ENCODE measurements at places on chromosomes 3 and 15.
A peak's percentile ranks its signal among the peaks of the same experiment; 100 is the strongest.

GRCh38 chr3:45551214-45552010 lies 43.1 kb upstream of the LIMD1 start:
- peak; percentile 72 for ATAC-seq

DNA sequence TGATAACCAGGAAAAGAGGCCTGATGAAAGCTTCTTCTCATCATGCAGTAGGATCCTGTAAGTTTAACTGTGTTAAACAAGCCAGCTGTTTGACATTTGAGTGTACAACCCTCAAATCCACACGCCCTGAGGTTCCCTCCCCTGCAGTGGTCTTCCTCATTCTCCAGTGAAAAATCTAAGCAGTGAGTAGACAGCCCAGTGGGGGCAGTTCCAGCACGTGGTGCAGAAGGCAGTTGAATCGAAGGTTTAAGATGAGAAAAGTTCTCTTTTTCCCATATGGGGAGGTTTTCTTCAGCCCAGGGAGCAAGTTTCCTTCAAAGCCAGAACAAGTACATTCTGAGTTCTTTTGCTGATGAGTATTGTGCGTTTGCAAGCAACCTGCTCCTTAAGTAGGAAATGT lies 174.5 kb downstream of the NR2F2 start:
- ATAC-seq: no peak

GRCh38 chr15:96551196-96551595 lies 220.7 kb downstream of the NR2F2 start:
- no peak for ATAC-seq

DNA sequence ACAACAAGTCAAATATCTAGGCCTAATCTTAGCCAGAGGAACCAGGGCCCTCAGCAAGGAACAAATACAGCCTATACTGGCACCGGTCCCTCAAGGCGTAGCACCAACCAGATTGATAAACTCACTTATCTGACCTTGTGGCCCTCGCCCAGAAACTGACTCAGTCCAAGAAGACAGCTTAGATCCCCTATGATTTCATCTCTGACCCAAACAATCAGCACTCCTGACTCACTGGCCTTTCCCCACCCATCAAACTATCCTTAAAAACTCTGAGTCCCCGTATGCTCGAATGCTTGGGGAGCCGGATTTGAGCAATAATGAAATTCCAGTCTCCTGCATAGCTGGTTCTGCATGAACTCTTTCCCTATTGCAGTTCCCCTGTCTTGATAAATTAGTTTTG lies 1.6 kb upstream of the SORD start:
- ATAC-seq: no peak

DNA sequence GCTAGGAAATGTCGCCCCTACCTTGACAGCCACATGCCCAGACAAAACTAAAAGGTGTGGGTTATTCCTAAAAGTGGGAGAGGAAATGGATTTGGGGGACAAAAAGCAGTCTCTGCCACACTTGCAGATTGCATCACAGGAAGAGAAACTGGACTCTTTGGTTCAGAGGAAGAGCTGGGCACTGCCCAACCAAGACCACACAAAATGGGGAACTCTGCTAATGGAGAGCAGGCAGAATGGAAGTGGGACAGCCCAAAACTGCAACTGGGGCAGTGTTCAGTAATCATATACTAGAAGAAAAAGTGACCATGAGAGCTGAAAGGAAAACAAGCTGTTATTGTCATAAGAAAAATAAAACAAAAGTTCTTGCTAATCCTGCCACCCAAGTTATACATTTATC lies 138.9 kb upstream of the FRMD4B start:
- no peak for ATAC-seq

DNA sequence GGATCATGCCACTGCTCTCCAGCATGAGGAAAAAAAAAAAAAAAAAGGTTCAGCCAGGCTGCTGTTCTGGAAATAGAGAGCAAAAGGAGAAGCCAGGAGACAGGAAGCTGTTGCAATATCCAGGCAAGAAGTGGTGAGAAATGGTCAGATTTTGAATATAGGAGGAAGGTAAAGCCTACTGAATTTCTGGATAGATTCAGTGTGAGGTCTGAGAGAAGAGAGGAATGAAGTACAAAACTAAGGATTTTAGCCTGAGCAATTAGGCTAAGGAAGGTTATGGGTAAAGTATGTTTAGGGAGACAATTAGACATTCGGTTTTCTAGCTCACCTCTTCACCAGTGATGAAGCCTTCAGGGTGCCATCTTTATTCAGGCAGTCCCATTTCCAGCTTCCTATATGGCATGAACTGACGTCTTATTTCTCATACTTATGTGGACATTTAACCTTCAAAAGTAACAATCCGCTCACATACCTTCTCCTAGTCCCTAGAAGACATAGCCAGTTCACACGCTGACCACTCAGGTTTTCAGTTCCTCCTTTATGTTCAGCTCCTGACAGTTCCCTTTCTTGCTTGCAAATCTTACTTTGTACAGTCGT lies 57.2 kb downstream of the KIF9 start:
- ATAC-seq: no peak

GRCh38 chr3:132034486-132035464 lies at the start of gene CPNE4:
CPNE4 (minus strand) TSS chr3:132035014.
- peak; percentile 100 for ATAC-seq

GRCh38 chr3:72998466-72998865 lies 1.9 kb downstream of the PPP4R2 start:
- ATAC-seq: no peak

DNA sequence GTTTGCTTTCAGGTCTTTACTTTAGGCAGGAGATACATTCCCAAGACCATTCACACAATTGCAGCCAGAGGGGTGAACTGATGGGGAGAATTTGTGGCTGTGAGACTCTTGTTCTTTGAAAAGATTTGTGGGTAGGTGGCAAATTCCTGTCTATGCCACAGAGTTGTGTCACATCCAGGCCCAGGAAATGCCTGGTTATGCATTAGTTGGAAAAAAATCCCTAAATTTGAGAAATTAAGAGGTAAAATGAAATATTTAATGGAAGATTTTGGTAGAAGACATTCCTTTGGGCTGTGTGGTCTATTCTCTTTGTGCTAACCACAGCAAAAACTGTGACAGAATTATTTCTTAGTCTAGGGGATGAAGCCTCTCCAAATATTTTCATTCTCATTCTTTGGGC lies 28.8 kb downstream of the SAMMSON start:
- no peak for ATAC-seq

DNA sequence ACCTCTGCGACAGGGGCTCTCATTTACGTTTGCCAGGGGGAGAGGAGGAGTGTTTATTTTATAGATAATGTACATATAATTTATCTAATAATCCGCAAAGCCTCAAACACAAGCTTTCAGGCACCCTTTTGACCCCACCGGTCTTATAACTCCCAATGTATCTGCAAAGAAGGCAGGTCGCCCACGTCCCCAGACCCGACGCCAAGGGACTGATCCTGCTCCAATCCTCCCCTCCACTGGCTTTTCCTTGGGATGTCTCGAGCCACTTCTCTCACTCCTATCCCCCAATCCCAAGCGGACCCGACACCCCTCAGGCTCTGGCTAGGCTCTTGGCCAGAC lies 452 bp downstream of the DCP1A start:
- peak; percentile 35 for ATAC-seq

GRCh38 chr15:69357773-69358771 lies 56.1 kb upstream of the KIF23 start:
- no peak for ATAC-seq

DNA sequence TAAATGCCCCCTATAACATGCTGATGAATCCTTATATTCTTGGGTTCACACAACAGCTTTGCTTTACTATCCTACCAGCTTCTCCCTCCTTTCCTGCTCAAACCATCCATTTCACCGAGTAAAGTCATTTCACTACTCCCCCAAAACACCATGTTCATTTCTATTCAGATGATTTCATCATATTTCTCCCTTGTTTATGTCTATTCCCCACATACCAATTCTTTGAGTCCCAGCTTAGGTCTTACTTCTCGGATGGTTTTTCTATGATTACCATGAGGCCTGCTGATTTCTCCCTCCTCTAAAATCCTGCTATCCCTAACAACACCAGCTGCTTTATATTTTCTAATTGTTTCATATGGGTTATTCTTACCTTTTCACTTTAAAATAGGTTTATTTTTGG lies 231.4 kb downstream of the TIGIT start:
- no peak for ATAC-seq

DNA sequence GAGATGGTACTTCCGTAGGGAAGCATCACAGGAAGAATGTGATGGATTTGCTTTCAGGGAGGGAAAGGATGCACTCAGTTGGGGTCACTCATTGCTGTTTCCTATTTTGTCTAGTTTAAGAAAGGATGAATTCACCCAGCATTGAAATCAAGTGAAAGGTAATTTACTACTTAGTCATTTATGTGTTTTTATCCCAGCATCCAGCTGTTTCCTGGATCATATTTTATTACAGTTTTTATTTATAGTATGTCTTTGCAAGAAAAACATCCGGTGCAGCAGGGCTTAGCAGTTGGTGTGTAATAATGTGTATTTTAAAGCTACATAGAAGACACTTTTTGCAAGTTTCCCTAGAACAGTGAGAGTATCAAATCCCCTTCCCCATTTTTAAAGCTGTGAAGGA lies 37.4 kb upstream of the GOLGA8B start:
- no peak for ATAC-seq

- no peak for ATAC-seq
Measured at GRCh38 chr3:122714273-122714672, 33.6 kb downstream of the PARP14 start.
